ENCODE measurements at places on chromosomes 1 and 21.

DNA sequence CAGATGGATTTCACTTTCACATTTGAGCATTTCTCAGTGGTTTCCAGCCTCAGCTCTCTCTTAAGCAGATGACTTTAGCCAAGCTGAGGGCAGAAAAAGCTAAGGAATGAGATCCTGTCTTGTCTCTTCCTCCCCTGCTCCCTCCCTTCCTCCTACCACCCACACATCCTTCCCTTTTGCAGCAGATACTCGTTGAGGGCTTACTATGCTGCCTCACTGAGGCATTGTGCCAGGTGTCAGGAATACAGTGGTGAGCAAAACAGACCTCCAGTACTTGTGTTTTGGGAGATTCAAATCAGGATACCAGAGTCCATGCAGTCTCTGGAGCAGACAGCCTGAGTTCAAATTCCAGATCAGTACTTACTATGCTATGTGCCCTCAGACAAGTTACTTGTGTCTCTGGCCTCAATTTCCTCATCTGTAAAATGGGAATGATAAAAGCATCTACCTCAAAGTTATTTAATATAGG, 43.2 kb downstream of the KIF26B start:
- DNase-seq = no peak

- no peak for DNase-seq
Observed at GRCh38 chr1:54645806-54646676, 4.5 kb downstream of the MROH7 start.

DNA sequence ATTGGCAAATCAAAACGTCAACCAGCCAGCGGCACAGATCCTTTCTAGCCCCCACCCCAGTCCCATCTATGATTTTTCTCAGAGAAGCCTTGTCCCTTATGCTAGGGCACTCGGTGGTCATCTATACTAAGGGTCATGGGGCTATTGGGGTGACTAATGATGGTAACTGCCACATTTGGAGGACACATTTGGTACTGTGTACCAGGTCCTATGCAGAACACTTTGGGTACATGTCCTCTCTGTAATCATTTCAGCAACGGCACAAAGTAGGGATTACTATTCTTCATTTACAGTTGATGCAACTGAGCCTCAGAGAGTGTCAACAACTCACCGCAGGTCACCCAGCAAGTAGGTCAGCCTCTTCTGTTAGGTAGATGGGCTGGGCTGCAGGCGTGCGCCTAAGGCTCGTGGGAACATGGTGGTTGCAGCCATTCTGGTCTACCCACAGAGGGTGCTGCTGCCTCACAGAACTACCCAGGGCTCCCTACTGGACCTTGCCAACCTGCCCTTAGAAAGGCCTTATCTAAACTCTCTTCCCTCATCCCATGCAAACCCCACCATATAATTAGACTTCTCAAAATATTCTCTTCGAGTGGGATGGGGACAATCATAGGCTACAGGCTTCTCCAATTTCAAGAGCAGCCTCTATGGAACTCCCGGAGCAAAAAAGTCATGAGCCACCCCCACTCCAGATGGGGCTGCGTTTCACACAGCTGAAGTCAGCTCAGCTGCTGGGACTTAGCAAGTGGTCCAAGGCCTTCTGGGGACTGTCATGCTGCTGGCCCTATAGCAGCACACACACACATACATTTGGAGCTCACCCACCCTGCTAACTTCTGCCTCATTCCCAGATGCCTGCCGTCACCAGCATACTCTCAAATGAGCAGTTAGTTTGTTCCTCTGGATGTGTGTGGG, 5.8 kb upstream of the SDHB start:
- peak; percentile 76 for DNase-seq

- DNase-seq = no peak
Observed at GRCh38 chr21:33950431-33951079, 35.0 kb upstream of the ATP5PO start.

GRCh38 chr1:222068937-222069336, 327.0 kb upstream of the DUSP10 start:
- no peak for DNase-seq

- DNase-seq = no peak
Observed at GRCh38 chr1:39681999-39682398, 9.2 kb downstream of the HPCAL4 start.
